NCI-H1105 (cell line): ENCODE measurements at places on chromosomes 2 and 18.

- DNase-seq = peak; percentile 23
These were observed 62.5 kb downstream of the SLC4A3 start for GRCh38 chr2:219689676-219690628.

DNA sequence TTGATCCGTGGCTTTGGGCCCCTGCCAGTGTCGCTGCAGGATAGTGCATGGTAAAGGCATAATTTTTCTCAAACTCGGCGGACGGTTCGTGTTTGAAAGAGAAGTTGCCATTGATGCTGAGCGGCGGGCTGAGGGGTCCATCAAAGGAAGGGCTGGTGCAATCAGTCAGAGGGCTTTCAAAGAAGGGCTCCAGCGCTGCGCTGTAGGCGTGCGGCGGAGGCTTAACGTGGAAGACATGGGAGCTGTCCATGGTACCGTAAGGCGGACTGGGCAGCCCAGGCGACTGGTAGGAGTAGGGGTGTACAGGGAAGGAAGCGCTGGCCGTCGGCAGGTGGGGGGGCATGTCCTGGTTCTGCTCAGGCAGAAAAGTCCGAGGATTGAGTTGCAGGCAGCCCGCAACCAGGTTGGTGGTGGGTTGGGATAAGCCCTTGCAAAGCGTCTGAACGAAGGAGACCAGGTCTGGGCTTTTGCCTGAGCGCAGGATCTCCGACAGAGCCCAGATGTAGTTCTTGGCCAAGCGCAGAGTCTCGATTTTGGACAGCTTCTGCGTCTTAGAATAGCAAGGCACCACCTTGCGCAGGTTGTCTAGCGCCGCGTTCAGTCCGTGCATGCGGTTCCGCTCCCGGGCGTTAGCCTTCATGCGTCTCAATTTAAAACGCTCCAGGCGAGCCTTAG lies 2.3 kb downstream of the NEUROD1 start:
- DNase-seq = no peak

- DNase-seq = no peak
These were observed 2.1 kb downstream of the CTDP1 start for GRCh38 chr18:79681484-79682387.

DNA sequence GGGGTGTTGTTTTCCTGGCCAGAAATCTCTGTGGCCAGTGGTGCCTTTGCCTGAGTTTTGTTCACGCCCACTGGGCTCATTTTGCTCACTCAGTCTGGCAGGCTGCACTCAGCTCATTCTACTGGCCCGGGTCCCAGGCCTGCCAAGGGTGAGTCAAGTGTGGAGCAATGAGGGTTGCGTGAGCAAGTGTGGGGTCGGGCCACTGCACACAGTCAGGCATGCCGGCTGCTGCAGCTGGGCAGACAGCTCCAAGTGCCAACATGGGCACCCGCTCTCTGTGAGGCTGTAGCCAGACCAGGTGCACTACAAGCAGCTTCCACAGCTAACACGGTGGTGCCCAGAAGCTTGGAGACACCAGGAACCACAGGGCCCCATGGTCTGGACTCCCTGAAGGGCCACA lies 801.1 kb upstream of the RAB6C start:
- DNase-seq = no peak

DNA sequence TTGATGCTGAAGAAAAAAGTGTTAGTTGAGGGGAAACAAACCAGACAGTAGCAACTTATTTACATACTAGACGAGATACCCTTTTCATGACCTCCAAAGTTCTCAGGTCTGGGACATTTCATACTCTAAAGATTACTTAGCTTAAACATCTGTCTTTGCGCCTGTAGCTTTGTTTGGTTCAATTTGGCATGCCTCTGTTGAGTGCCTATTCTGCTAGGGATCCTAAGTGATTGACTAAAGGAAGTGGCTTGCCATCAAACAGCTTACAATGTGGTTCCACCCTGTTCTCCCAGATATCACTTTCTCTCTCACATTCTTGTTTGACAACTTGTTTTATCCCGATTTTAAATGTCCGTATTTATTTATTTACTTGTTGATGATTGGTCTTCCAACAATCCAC lies 488.8 kb downstream of the PARD3B start:
- DNase-seq = no peak

DNA sequence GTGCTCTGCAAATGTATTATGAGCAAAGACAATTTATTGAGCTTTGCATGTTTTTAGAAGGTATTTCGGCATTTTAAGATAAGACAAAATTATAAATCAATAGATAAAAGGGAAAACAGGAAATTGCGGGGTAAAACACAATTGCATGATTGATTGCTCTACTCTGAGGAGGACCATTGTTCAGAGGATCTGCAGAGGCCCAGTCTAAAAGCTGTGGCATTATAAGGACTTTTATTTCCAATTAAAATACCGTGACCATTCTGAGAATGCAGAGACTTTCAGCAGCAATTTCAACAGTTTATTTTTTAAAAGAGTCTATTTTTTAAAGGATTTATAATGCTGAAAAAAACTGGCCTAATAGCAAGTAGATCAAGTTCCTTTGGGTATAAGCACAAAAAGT lies 62.0 kb downstream of the TPGS2 start:
- DNase-seq = no peak

DNA sequence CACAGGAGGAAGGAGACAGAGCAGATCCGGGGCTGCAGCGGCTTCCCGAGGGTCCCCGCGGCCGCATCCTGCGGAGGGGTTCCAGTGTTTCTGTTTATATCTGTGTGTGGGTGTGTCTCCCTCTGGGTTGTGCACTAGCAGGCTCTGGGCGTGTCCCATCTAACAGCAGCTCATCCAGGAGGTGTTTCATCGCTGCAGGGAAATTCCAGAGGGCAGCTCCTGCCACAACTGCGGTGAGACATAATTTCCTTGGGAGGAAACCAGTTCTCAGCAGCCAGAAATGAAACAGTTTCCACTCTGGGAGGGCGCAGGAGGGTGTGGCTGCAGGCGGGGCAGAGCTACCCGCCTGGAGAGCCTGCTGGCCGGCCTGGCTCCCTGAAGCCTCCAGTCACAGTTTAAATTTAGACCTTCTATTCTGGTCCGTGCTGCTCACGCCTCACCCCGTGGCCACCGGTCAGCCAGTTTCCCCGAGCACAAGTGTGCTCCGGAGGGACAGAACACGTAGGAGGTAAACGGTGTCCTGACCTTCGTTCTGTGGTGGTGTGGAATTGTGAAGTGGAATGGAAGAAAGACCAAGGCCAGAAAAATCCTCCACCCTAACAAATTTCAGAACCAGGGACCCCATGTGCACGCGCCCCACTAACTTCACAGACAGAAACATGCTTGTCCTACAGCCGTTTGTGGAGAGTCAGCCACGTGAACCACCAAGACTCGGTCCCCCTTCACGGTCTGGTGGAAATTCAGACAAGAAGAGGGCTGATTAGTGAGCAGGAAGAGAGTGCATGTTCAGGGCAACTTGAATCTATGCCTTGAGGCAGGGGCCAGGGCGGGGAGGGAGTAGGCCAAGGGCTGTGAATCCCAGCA lies 50.2 kb downstream of the TEX44 start:
- DNase-seq = no peak
